ENCODE measurements at places on chromosomes 11 and 22.

DNA sequence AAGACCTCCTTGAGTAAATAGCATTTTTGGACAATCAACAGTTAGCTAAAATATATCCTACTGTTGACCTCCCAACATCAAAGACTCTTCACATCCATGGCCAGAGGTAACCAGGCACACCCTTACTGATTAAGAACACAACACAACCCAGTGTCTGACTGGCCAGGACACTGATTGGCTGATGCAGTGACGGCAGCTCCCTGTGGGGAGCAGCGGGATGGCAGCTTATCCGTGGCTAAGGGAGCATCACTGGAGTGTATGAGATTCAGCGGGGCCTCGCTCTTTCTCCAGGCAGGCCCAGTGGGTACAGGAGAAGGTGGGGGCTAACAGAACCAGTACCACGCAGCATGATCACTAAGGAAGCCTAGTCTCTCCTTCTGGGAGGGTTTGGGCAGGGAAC lies 10.3 kb upstream of the IL2RB start:
- DNase-seq: no peak

GRCh38 chr11:1555713-1556153 lies 16.3 kb downstream of the DUSP8 start:
- no peak for DNase-seq

GRCh38 chr22:19900707-19901436 lies 40.7 kb upstream of the COMT start:
- no peak for DNase-seq

DNA sequence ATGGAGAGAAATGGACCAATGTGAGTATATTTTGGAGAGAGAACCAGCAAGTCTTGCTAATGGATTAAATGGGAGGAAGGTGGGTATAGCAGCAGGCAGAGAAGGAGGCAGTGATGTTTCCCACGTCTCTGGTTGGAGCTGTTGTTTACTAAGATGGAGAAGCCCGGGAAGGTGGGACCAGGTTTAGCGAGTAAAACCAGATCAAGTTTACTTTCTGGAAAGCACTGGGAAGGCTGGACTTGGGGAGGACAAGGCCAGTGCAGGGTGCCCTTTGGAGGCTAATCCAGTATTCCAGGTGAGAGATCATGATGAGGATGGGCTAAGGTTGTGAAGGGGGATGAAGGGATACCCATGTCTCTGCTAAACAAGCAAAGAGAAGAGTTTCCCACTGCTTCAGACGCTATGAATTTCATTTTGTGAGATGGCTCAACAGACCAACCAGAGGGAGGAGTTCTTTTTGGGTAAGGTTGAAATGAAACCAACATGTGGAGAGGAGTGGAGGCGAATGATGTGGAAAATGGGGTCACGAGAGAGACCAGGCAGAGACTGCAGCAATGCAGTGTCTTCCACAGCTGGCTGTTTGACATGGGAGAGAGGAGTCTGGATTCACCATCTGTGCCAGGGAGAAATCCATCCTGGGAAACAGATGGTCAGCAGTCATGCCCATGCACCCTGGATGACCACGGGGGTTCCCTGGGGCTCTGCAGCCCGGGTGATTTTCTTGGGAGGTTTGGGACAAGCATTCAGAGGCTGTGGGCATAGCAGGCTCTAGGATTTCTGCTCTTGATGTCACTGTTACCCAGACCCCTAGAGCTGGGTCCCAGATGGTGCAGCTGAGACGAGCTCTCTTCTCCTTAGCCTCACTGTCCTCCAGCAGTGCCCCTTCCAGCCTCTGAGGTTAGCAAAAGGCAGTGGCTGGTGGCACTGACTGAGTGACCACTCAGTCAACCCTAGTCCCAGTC lies 24.9 kb downstream of the COMMD9 start:
- DNase-seq: peak; percentile 41

DNA sequence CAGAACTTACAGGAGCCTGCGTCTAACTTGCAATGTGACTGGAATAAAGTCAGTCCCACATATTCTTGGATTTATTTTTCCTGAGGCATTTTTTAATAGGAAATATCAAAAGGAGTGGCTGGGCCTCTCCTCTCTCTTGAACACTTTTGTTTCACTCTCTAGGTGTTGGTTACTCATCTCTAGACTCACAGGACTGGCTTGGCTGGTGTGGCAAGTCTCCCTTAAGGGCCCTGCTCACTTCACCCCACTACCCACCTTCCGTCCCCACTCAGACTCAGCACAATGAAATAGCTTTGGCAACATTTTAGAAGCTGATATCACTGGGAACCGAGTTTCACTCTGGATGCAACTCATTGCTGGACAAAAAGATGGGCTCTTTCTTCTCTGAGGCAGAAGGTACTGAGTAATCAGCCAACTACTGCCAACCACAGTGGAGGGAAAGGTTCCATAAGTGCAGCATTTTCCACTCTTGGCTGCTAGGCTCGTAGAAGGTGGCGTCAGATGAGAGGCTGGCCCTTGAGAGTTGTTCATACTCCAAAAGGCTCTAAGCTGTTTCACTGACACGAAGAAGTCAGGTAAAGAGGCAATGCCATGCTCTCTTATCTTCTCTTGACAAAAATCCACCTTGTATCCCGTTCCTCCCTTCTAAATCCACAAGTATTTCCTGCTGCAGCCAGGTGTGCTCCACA lies 390.6 kb downstream of the SOX6 start:
- no peak for DNase-seq

DNA sequence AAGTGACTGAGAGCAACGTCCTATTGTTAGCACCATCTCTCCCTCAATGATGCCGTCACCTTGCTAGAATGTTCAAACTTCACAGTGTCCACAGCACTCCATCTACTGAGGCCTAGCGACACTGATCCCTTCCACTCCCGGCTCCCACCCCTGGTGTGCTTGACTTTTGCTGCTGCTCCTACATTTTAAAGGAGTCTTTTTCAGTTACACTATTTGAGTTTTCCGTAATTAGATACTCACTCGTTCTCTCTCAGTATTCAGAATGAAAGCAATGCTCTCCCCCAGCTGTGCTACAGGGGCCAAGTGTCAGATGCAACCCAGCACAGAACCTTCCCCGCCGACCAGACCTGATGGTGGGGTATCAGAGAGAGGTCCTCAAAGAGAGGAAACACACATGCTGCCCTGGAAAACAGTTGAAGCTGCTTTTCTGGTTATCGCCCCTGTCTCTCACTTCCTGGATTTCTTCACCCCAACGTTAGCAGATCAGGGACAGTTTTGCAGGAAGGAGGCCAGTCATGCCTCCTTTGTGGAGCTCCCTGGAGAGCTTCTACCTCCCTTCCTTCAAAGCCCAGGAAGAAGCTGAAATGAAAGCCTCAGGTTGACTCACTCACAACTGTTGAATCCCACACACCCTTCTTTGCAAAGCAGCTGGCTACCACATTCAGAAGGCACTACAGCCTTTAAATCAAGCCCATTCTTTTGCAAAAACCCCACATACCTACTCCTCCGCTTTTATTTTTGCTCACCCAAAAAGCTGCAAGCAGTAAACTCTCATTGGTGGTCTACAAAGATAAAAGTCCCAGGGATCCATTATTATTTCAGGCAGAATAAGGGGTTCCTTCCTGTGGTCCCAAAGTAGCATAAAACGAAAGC lies 23.5 kb downstream of the LARGE1 start:
- no peak for DNase-seq

DNA sequence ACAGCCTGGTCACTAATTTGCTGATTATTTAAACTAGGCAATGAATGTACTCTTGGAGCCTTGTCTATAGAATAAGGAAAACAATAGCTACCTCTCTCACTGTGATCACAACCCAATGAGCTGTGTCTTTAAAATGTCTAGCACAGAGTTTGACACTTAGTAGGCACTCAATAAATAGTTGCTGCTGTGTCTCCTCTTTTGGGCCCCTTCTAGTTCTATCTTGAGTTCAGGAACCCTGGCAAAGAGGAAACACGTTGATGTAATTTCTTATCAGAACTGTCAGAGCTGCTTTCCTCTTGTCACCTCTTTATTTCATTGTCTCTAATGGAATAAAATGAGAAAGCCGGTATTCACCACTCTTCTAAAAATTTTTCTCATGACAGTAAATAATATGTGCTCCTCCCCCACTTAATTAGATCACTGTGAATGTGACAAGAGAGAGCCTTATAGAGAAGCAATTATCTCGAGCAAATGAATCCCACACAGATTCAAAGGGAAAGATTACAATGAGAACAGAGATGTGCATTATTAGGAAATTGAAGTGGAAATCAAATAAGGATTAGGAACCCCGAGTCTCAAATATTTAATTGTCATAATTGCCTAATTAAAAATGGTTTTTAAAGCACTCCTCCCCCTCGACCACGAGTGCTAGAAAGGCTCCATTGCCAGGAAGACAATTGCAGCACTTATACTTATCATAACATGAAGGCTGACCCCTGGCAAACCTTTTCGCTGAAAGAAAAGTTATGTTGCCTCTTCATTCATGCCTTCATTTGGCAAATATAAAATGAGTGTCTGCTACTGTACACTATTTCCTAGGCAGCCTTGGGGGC lies 175.0 kb upstream of the BDNF start:
- no peak for DNase-seq

GRCh38 chr11:128607819-128608218 lies 20.5 kb upstream of the ETS1 start:
- no peak for DNase-seq

- DNase-seq: no peak
These were observed 23.8 kb upstream of the SLC22A12 start for GRCh38 chr11:64566915-64567891.

- DNase-seq: no peak
These were observed 61.7 kb downstream of the ME3 start for GRCh38 chr11:86610559-86611341.

- no peak for DNase-seq
These were observed 61.4 kb upstream of the CTSC start for GRCh38 chr11:88398791-88399570.

DNA sequence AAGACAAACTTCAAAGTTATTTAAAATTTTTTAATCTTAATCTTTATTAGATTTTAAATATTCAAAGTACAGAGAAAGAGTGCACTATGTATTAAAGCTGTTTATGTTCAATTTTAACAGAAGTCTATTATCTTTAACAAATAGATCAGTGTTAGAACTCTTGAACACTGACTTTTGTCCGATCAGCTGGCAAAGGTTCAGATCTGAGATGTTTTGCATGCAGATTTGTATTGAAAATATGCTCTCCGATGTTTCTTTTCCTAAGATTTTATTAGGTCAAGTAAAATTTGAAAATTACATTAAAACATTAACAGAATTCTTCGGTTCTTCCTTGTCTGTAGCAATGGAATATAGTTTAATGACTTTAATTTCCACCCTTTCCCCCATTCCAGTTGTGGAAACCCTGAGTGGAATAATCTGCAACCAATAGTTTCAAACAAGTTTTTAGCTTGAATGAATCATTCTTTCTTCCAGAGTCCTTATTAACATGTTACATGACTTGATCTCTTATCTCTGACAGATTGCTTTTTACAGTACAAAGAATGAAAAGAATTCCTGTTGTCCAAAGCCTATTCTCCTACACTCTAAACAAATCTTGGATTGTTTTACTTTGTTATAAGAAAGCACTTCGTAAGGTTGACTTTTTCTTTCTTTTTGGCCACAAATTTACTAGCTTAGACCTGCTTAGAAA lies 11.4 kb upstream of the TCP11L1 start:
- DNase-seq: no peak

GRCh38 chr22:27842669-27843431 lies 41.3 kb upstream of the MN1 start:
- peak; percentile 22 for DNase-seq

DNA sequence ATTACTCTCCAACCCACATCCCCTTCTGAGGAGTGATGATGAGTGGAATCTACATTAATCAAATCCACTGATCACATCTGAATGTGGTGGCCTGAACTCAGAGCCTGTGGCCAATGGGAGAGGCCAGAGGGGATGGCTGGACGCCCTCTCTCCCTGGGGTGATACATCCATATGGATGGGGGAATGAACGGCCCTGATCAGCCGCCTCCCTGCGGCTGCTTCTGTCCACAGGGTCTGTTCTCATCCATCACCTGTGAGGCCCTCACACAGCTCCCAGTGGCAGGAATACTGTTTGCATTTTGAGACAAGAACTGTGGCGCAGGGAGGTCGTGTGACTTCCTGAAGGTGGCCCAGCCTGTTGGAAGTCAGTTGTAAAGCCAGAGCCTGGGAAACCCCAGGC lies 78.3 kb upstream of the SHISAL1 start:
- no peak for DNase-seq

- no peak for DNase-seq
These were observed 59.9 kb downstream of the MPPED1 start for GRCh38 chr22:43471606-43472135.

DNA sequence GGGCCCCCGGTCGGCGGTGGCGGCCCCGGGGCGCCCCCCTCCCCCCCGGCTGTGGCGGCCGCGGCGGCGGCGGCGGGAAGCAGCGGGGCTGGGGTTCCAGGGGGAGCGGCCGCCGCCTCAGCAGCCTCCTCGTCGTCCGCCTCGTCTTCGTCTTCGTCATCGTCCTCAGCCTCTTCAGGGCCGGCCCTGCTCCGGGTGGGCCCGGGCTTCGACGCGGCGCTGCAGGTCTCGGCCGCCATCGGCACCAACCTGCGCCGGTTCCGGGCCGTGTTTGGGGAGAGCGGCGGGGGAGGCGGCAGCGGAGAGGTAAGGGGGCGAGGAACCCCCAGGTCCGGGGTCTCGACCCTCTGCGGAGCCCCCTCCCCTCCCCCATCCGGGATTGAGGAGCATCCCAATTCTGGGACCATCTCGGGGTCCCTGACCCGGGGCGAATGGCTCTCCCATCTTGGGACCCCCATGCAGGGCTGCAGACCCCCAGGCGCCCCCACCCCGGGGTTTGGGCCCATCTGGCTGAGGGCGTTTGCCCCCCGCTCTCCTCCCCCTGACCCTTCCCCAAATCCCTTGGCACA lies 431 bp downstream of the KMT2A start:
- DNase-seq: no peak

GRCh38 chr11:9533736-9534473 lies 39.6 kb upstream of the WEE1 start:
- DNase-seq: no peak

GRCh38 chr11:7599209-7599608 lies 74.1 kb downstream of the CYB5R2 start:
- DNase-seq: no peak

DNA sequence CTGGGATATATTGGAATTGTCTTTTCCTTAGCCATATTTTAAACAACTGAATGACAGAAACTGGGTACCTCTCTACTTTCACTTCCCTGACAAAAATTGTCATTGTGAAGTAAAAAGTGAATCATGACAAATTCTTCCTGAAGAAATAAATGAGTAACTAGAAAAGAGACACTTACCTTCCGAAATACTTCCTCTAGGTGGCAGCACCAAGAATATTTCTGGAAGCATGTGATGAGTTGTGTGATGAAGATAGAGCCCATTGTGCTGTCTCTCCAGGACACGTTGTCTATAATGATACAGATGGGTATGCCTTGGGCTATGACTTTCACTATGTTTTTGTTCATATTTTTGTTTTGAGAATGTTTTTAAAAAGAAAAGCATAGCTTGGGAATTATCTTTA lies 21.5 kb downstream of the CASP4 start:
- DNase-seq: no peak

GRCh38 chr11:22633354-22633902 lies 7.8 kb upstream of the FANCF start:
- DNase-seq: no peak

DNA sequence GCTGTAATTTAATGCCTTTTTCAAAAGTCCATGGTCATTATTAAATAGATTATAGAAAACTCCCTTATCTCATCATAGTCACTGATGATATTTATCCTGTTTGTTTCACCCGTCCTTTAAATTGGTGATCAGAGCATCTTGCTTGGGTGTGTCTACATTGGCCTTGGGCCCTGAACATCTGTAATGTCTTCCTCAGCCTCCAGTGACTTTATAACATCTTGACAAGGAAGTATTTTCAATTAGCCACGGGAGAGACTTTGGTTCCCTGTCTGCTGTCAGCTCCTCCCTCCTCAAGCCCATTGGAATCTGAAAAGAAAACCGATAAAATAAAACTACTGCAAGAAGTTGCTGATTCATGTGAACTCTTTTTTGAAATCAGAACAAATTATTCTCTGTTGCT lies 116.9 kb upstream of the TTC12 start:
- DNase-seq: no peak
